ENCODE measurements at places on chromosomes 6 and 20.
A peak's percentile ranks its signal among the peaks of the same experiment; 100 is the strongest.

DNA sequence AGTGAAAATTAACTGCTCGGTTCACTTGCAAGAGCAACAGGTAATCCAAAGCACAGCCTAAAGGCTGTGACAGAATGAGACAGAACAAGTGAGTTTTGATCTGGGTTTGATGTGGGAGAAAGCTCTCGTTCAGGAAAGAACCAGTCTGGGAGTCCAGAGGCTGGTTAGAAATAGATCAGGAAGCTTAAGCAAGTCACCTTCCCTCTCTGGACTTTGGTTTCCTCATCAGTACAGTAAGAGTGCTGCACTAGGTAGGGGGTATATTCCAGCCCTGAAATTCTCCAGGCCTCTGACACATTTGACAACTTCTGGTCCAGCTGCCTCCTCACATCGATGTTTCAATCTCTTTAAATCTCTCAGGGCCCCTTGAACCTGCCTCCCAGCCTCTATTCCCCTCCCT, 33.7 kb upstream of the MDGA1 start:
- DNase-seq: no peak

DNA sequence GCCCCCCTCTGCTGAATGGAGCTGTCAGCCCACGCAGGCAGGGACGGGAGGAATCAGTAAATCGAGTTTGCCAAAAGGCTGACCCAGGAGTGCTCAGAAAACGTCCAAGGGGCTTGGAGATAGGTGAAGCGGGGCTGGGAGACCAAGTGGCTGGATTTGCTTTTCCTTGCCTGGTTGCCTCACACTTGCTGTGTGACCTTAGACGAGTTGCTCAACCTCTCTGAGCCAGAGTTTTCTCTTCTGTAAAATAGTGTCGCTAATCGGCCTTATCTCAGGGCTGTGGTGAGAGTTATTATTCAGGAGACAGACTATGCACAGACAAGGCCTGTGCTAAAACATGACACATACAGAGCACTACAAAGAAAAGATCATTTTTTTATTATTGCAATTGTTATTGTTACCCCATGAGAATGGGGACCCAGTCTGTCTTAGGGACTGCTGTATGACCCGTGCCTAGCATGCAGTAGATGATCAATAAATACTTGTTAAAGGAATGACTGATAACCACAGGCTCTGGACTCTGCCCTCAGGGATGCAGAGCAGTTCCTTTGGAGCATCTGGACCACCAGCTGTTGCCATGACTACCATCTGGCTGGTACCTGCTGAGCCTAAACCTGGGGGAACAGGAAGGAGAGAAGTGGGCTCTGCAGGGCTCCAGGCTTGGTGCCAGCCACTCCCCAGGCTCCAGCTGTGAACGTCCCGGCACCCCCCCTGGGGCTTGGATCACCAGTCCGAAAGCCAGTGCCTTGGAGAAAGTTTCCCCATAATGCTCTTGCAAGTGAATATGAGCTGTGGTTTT, 901 bp downstream of the KCNK15 start:
- DNase-seq: no peak

DNA sequence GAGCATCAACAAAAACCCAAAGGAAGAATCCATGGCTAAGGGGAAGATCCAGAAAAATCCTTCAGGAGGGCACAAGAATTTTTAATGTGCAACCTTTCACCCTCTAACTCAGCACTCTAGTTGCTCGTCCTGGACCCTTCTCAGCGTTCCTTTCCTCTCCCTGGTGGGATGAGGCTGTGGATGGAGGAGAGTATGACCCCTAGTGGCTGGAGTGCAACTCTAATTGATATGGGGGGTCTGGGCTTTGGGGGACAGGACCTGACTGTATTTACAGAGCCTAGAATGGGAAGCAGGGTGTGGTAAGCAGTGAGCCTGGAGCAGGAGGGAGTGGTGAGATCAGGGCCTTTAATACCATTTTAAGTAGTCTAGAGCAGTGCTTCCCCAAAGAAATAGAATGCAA, 83.9 kb upstream of the CEP85L start:
- no peak for DNase-seq

GRCh38 chr6:1747003-1747402, 137.3 kb downstream of the FOXC1 start:
- no peak for DNase-seq

- DNase-seq: peak; percentile 69
These were observed 697 bp upstream of the CEP43 start for GRCh38 chr6:166998256-166999144.

DNA sequence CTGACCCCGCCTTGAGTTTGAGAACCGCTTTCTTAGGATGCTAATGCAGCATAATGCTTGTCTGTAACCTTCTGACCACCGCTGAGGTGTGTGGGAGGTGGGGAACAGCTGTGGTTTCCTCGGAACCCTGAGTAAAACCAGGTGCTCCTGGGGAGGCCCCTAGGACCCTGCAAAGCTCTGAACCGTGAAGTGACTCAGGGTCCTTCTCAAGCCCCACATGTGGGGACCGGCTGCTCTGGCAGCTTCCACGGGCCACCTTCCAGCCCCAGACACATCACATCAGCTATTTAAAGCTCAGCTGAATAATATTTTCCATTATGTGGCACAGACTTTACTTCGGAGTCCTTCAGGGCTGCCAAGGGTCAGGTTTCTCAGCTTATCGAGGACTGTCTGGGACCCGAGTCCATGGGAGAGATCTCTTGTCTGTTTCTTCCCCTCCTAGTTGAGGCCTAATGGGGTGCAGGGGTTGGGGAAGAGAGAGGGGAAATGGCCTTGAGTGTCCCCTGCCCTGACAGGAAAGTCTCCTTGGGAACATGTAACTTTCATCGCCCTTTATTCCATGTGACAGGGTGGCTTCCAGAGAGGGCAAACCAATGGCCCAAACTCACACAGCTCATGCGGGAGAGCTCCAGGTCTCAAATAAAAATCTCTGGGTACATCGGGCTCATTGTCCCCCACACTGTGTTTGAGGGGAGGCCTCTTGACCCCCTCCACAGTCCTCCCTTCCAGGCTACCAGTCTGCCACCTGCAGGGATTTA, 186.1 kb upstream of the SLC24A3 start:
- DNase-seq: no peak

DNA sequence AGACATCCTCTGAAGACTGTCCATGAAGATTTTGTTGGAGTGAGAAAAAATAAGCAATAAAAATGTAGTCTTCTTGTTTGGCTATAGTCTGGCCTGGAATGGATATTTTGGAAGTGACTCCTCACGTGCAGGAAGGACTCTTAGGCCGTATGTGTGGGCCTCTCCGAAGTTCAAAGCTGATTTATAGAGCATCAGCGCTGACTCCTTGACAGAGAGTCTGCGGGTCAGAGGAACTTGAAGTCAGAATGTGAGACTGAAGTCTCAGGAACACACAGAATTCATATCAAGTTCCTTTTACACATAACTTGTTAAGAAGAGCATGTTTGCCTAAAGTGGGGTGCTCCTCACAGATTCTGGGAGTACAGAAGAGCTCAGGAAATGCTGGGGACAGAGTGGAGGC, 36.1 kb downstream of the EDN3 start:
- no peak for DNase-seq

Data from activated CD8-positive, alpha-beta memory T cell treated with anti-CD3 and anti-CD28 coated beads for 24 hours (primary cell).